ENCODE measurements at places on chromosomes 7 and 10. TPM values are rescaled to one million over a fixed set of nuclear protein-coding genes. Genes with fewer than 3 reads are reported as not detected.

DNA sequence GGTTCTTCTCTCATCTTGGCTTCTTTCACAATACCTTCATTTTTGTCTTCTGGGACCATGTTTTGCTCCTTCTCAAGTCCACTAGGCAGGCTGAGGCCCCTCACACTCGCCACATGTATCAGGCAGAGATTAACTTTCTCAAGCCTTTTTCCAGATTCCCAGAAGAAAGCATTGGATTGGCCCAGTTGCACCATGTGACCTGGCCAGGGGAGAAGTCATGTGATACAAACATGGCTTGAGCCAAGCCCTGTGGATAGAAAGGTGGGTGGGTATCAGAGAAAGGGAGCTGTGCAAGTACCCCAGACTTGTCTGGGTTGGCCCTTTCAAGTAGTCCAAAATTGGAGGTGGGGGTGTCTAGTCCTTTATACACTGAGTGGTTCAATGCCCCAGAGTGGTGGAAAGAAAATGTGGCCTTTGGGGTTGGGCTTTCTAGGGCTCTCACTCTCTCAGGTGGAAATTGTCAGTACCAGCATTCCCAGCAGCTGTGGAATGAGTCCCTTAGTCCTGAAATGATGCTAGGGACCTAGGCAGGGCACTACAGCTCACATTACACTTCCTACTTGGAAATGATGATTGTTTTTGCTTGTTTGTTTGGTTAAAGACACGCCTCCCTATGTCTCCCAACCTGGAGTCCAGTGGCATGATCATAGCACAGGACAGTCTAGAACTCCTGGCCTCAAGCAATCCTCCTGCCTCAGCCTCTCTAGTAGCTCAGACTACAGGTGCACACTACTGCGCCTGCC lies 36.9 kb upstream of the C10orf67 start:
- no peak overlapping the region for H3K4me3 ChIP-seq
- H3K36me3 ChIP-seq, result no peaks in the 10 kb centered on the region
- no peak for DNase-seq
- H3K27ac ChIP-seq, result no peak overlapping the region
- H3K4me1 ChIP-seq, result peaks cover 3% of the 10 kb centered on the region

- H3K36me3 ChIP-seq, result no peaks in the 10 kb centered on the region
- H3K4me3 ChIP-seq, result no peak overlapping the region
- no peak for DNase-seq
- no peaks in the 10 kb centered on the region for H3K4me1 ChIP-seq
Observed at GRCh38 chr10:17171141-17171641, 30.3 kb downstream of the TRDMT1 start.

- no peak overlapping the region for H3K4me3 ChIP-seq
- DNase-seq, result no peak
- H3K36me3 ChIP-seq, result no peaks in the 10 kb centered on the region
- H3K4me1 ChIP-seq, result peaks cover 9% of the 10 kb centered on the region
Observed at GRCh38 chr7:142855756-142856564, 1.1 kb downstream of the EPHB6 start.

The TMEM236 gene
- total RNA-seq, result 0.06 TPM

The PRSS37 gene
- not detected for total RNA-seq

The ODAD2 gene
- 1.2 TPM for total RNA-seq

The RTKN2 gene
- 21.9 TPM for total RNA-seq

Data from A673 (cell line).